Cortex of kidney (tissue), 1 donor: ENCODE measurements at places on chromosomes 1 and 21.

GRCh38 chr1:69284508-69284907 lies 283.2 kb upstream of the LRRC7 start:
- DNase-seq = no peak

- no peak for DNase-seq
Observed at GRCh38 chr1:9655836-9656235, 4.3 kb downstream of the PIK3CD start.

GRCh38 chr1:71828431-71829012 lies 453.8 kb downstream of the NEGR1 start:
- no peak for DNase-seq

GRCh38 chr1:201309416-201309815 lies 26.1 kb downstream of the PKP1 start:
- no peak for DNase-seq

- no peak for DNase-seq
Observed at GRCh38 chr1:53860967-53861411, 22.9 kb upstream of the NDC1 start.

- DNase-seq = no peak
Observed at GRCh38 chr1:210695026-210695425, 366.3 kb downstream of the HHAT start.

GRCh38 chr1:241837901-241838300 lies 10.1 kb upstream of the EXO1 start:
- no peak for DNase-seq

DNA sequence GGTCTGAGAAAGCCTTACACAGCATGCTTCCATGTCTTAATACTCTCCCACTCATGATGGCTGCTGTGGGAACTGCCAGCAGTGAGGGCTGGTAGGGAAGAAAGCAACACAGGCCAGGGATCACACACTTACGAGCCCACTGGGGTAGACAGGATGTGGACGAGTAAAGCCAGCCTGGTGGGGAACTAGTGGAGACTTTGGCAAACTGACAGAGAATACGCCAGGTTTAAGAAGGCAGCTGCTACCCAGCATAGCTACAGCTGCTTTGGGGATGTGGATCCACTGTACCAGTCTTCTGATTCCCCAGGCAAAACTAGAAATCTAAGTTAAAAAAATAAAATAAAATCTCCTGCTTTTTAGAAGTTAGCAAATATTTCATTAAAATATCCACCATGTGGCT lies 664.0 kb downstream of the SMYD3 start:
- no peak for DNase-seq

- no peak for DNase-seq
Observed at GRCh38 chr1:244163861-244164510, 112.9 kb downstream of the ZBTB18 start.

- no peak for DNase-seq
Observed at GRCh38 chr1:76950306-76950705, 83.0 kb downstream of the ST6GALNAC5 start.

DNA sequence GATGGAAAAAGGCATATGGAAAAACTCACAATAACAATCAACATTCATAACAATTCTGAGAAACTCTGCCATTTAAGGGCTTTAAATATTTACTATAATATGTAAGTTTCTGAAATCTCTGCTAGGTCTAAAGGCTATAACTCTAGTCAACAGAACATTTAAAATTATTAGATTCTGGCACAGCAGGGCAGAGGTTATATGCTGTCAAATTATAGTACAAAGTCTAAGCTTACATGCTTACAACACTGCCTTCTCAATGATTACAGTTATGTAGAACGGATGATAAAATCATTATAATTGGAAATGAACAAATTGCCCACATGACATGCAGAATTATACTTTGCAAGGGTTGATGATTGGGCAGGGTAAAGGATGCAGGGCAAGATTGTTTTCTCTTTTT lies 97.7 kb downstream of the PIGK start:
- DNase-seq = no peak

DNA sequence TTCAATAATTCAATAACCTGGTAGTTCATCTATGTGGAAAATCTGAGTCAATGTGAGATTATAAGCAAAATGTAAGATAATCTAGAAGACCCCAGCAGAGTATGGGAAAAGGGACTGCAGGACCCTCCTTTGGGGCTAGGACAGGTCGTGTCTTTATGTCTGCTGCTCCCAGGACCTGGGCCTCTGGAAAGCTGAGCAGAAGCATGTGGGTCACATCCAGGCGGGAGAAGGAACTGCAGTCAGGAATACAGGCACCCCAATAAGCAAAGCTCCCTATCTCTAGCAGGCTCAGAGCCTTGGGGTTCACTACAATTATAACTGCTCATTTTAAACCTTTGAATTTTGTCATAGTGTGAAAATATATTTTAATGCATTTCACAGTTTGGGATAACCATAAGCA lies 73.9 kb upstream of the MCOLN3 start:
- no peak for DNase-seq

DNA sequence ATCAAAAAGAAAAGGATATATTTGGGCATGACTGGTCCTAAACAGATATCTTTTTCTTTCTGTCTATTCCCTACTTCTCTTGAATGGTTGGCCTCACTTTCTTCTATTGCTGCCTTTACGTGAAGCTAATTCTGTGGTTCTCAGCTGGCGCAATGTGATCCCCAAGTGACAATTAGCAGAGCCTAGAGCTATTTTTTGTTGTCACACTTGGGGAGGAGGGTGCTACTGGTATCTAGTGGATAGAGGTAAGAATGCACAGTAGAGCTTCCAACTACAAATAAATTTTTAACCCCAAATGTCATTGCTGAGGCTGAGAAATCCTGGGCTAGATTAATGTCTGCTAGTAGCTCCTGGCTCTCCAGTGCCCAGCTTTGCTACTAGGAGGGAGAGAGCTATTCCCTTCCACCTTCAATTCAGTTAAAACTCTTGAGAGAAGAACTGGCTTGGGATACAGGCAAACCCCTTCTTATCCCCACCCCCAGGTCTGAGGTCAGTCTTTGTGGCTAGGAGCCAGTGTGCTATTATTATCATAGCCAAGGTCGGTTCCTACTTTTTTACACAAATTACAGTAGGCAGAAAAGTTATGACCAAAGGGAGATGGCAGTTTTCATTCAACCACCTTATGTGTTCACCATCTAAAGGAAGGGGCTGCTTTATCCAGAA lies 102.1 kb downstream of the SNX7 start:
- DNase-seq = no peak

DNA sequence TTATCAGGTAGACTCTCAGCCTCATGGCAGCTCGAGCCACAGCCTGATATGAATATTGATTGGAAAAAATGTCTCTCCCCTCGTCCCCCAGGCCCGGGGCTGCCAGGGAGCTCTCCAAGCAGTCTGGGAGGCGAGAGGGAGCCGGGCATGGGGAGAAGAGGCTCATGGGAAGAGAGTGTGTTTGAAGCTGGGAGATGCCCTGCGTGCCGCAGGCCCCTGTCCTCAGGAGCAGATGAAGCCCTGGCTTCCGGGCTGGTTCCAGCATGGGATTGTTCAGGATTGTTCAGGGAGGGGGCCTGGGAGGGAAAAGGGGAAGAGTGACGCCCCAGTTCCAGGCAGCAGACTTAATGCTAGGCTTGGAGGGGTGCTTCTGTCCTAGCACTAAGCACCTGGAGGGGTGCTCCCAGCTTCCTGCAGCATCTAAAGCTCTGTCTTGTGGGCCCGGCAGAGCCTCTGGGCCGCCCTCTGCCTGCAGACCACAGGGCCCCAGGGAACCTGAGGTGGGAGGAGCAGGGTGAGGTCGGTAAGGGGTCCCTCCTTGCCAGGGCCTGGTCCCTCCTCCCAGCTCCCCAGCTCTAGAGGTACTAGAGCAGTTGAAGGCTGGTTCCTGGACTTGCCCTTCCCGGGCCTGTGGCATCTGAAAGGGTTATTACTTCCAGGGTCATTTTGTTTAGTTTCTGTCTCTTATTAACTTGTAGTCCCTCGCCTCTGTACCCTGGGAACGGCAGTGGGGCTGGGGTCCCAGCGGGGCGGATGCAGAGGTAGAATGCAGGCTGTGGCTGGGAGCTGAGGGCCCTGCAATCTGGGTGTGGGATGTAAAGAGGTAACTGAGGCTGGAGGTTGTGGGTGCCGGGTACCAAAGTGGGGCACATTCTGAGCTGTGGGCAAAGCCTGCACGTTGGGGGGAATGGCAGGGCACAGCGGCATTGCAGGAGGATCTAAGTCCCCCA lies 334.8 kb upstream of the VAMP3 start:
- no peak for DNase-seq

GRCh38 chr1:64192290-64192689 lies 11.1 kb upstream of the UBE2U start:
- DNase-seq = no peak

- no peak for DNase-seq
Observed at GRCh38 chr1:24963943-24964693, 34.0 kb upstream of the RUNX3 start.

DNA sequence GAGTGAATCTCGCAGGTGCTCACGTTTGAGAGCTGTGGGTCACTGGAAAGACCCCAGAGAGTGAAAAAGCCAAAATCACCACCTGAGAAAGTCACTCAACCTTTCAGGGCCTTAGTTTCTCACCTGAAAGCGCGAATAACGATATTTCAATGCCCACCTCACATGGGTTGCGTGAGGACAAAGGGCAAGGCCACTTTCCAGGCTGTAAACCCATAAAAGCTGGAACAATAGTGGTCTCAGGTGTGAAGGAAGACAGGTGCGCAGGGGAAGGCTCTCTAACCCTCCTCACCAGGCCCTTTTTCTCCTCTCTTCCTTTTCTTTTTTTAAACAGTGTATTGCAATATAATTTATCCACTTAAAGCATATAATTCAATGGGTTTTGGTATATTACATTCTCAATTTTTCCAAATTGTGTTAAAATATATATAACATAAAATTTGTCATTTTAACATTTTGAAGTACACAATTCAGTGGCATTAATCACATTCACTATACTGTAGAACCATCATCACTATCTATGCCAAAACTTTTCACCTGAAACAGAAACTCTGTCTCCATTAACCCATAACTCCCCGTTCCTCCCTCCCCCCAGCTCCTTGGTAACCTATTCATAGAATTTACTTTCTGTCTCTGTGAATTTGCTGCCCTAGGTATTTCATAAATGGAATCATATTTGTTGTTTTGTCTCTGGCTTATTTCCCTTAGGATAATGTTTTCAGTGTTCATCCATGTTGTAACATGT lies 118.4 kb upstream of the TNR start:
- DNase-seq = no peak

- DNase-seq = no peak
Observed at GRCh38 chr1:113372546-113372945, 17.8 kb upstream of the MAGI3 start.

GRCh38 chr1:206411321-206411720 lies 59.0 kb upstream of the IKBKE start:
- DNase-seq = no peak

DNA sequence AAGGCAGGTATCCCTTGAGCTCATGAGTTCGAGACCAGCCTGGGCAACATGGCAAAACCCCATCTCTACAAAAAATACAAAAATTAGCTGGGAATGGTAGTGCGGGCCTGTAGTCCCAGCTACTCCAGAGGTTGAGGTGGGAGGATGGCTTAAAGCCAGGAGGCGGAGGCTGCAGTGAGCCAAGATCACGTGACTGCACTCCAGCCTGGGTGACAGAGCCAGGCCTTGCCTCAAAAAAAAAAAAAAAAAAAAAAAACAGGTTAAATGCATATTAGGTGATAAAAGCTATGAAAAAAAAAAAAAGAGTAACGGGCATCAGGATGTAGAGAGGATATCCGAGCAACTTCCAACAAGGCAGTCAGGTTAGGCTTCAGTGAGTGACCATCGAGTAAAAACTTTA lies 2.8 kb upstream of the SRRM1 start:
- no peak for DNase-seq

DNA sequence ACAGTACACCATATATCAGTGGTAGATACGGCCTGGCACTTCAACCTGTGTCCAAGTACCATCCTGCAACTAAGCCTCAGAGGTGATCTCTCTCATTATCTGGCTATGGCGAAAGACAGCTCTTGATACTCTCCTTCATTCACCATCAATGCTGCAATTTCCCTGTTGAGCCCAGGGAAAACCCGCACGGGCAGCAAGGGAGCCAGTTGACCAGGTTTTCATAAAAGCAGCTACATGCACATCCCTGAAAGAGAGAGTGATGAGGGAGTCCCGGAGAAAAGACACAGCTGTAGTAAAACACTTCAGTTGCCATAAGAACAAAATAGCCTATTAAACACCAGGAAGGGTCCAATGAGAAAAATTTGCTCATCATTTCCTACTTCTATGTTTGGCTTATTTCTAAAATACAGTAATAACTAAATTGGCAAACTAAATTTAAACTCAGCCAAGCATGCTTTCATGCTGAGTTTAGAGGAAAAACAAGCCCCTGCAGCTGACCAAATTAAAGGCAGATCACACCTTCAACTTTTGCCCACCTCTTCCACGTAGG lies 68.3 kb downstream of the CAPZB start:
- DNase-seq = no peak

GRCh38 chr1:221998781-221999180 lies 256.9 kb upstream of the DUSP10 start:
- DNase-seq = no peak

GRCh38 chr21:41196993-41197392 lies 29.0 kb downstream of the BACE2 start:
- no peak for DNase-seq
